ENCODE measurements at places on chromosomes 2 and 18. TPM values are rescaled to one million over a fixed set of nuclear protein-coding genes. Genes with fewer than 3 reads are reported as not detected.

GRCh38 chr2:231699006-231699405 is 9.3 kb upstream of the PTMA start:
- no peak for DNase-seq

COL5A2 gene
- polyA plus RNA-seq = 269 TPM

GRCh38 chr2:150732064-150732463 is 244.6 kb upstream of the RND3 start:
- DNase-seq = peak; percentile 24

ASPRV1 gene
- polyA plus RNA-seq = 0.11 TPM

SCTR gene
- not detected for polyA plus RNA-seq

GRCh38 chr2:21772624-21773023 is 648.9 kb downstream of the TDRD15 start:
- peak; percentile 78 for DNase-seq

GRCh38 chr18:13145636-13146190 is 72.8 kb upstream of the LDLRAD4 start:
- DNase-seq = no peak

ADD2 gene
- 0.12 TPM for polyA plus RNA-seq

CRYGC gene
- not detected for polyA plus RNA-seq

DNA sequence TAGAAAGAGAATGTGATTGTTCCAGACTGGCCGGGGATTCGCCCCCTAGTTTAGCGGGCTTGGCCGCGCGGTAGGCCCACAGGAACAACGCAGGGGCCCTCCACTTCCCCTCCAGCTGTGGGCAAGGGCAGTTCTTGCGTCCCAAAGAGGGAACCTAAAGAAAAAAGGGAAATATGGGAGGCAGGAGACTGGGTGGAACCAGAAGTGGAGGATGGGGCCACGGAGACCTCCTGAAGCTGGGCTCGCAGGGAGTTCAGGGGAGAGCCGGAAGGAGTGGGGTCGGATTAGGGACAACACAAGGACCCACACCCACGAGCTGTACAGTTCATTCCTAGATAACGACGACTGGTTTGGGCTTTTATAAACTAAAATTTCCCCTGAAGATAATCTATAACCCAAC is 18.2 kb downstream of the GNLY start:
- no peak for DNase-seq

GRCh38 chr2:27024188-27024587 is 8.6 kb upstream of the TMEM214 start:
- DNase-seq = no peak

DNA sequence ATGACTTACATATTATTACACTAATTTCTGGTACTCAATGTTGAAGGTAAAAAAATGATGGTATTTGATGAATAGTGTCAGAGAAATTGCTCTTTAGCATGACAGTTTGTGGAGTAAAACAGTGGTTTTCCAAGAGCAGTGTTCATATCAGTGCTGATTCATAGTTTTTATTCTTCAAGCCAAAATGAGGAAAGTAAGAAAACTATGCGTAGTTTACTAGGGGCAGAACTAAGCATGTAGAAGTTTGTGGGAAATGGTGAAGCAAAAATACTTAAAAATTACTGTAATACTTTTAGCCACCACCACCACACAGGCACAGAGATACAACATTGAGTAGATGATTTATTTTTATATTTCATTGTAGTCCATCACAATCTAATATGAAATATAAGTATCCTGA is 137.3 kb downstream of the ZNF804A start:
- no peak for DNase-seq

ONECUT2 gene
- polyA plus RNA-seq = 0.01 TPM

Data from AG04450 (cell line).